ENCODE measurements at places on chromosomes 12 and 14. TPM values are rescaled to one million over a fixed set of nuclear protein-coding genes. Genes with fewer than 3 reads are reported as not detected.

KRT77 gene
- not detected for total RNA-seq

GRCh38 chr12:100460702-100461101, 13.0 kb upstream of the NR1H4 start:
- H3K4me3 ChIP-seq: no peak overlapping the region
- H3K4me1 ChIP-seq: peaks cover 15% of the 10 kb centered on the region
- H3K27me3 ChIP-seq: no peaks in the 10 kb centered on the region

DNA sequence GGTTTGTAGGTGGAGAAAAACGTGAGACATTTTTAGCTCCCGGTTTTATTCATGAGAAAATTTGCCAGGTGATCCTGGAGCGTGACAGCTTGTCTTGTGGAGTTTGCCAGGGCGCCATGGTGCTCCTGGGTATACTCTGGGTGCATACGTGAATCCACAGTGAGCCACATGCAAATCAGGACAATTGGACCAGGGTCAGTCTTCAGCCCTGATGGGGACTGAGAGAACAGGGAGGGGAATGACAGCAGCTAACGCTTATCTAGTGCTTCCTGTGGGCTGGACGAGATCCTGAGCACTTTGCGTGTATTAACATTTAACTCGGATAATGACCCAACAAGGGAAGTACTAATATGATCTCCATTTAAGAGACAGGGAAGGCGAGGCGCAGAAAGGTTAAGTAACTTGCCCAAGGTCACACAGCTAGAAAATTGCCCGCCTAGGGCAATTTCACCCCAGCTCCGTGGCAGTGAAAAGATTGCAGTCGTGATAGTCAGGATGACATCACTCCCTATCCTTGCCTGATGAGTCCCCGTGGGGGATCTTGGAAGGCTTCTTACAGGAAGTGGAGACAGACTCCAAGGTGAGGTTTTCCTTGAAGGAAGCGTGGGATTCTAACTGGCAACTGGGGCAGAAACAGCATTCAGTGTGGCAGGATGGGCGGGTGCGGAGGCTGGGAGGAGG, 118.4 kb upstream of the NCOR2 start:
- peaks cover 9% of the 10 kb centered on the region for H3K27me3 ChIP-seq
- no peaks in the 10 kb centered on the region for H3K36me3 ChIP-seq
- no peak for DNase-seq
- no peak overlapping the region for H3K27ac ChIP-seq
- H3K4me1 ChIP-seq: peaks cover 29% of the 10 kb centered on the region
- no peak overlapping the region for H3K4me3 ChIP-seq

- no peak for DNase-seq
- H3K27ac ChIP-seq: no peak overlapping the region
- H3K4me1 ChIP-seq: no peaks in the 10 kb centered on the region
- H3K36me3 ChIP-seq: no peaks in the 10 kb centered on the region
These were observed 85.1 kb upstream of the WSCD2 start for GRCh38 chr12:108043750-108044533.

DNA sequence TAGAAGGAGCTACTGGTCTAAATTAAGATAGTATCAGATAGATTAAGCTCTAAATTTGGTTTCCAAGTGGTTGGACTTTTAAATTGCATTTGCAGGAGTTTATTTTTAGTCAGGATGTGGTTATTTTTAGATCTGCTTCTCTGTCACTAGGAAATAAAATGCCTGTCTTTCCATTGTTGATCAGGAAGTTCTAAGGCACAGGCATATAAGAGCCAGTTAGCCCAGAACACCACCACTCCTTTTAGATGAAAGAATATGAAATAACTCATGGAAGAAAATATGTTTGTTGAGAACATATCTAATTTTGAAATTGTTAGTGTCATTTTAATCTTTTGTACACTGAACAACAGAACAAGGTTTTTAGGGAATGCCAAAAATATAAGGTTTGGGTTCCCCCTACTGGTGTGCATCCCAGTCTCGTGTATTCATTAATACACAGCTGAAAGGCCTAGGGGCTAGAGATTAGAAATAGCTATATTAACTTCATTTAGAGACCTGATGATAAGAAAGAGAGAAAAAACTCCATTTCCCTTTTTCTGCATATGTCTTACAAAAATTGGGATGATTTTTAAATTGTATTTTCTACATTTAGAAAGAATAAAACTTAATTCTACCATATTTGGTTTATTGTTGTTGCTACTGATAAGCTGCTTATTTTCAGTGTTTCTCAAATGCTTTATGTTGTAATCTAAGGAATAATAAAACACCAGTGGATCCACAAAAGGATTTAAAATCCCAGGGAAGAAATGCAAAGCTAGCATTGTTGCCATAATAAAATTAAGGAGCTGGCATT, 67.2 kb downstream of the RIC8B start:
- DNase-seq: no peak
- H3K4me3 ChIP-seq: no peak overlapping the region
- H3K27ac ChIP-seq: peak overlapping the region; percentile 34
- H3K27me3 ChIP-seq: no peaks in the 10 kb centered on the region

DNA sequence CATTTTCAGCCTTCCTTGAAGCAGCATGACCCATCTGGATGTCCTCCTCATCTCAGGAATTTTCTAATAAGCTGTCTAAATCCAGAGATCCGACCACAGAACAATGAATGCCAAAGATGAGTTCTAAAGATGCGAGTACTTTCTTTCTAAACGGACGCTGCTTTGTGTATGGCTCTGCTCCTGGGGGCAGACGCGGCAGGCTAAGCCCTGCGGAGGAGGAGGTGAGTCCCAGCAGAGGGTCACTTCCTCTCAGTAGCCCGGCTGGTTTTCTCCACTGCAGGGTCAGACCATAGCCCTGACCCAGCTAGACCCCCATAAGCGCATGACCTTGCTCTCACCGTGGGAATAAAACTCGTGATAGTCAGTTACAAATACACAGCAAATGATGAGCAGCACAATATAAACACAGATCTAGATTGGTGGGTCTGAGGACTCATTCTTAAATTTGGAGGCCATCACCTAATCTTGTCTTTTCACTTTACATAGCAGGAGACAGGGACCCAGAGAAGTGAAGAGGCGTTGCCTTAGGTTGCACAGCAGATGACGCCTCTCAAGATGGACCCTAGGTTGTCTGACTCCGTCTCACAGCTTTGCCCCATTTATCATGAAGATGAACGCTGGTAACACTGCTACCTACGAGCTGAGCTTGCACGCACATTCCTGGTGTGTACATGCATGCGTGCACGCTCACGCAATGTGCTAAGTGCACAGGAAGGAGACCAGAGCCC, 16.6 kb downstream of the SSH1 start:
- H3K36me3 ChIP-seq: peaks cover 12% of the 10 kb centered on the region
- H3K4me1 ChIP-seq: no peaks in the 10 kb centered on the region
- H3K27ac ChIP-seq: peak overlapping the region; percentile 5
- H3K4me3 ChIP-seq: no peak overlapping the region
- H3K27me3 ChIP-seq: no peaks in the 10 kb centered on the region
- DNase-seq: no peak

GRCh38 chr14:66099451-66099850, 386.7 kb upstream of the CCDC196 start:
- peaks cover 27% of the 10 kb centered on the region for H3K27me3 ChIP-seq
- H3K27ac ChIP-seq: no peak overlapping the region
- H3K4me1 ChIP-seq: no peaks in the 10 kb centered on the region
- H3K4me3 ChIP-seq: no peak overlapping the region
- no peak for DNase-seq
- H3K36me3 ChIP-seq: no peaks in the 10 kb centered on the region

All from progenitor cell of endocrine pancreas (in vitro differentiated cells).